Activated CD8-positive, alpha-beta memory T cell treated with anti-CD3 and anti-CD28 coated beads for 1 hour (primary cell): ENCODE measurements at places on chromosomes 13 and 19.

- no peak for DNase-seq
Observed at GRCh38 chr13:113129921-113130750, 7.5 kb downstream of the F10 start.

DNA sequence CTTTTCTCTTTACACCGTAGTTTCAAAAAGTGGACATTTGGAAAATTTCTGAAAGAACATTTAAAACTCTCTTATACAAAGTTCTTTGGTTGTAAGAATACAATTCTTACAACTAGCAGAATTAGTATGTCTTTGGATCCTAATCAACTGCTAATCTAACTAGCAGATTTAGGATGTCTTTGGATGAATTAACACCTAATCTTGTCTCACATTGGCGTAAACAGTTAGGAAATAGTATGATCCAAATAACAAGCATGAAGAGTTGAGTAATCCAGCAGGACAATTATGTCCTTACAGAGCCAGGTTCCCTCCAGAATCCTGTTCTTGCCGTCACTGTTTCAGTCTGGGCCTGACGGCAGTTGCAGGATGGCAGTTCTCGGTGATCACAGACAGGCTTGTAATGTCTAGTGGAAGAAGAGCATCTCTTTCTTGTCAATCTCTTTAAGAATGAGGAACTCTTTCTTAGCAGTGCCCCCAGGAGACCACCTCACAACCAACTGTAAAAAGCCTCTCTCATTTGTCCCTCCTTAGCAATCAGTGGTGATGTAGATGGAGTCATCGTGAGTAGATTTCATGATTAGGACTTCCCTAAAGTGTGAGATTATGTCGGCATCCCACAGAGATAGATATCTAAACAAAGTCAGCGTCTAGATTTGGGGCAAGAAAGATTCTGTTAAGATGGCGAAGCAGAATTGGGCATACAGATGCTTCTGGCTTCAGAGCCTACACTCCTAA lies 5.7 kb upstream of the TNFSF13B start:
- DNase-seq, result no peak

DNA sequence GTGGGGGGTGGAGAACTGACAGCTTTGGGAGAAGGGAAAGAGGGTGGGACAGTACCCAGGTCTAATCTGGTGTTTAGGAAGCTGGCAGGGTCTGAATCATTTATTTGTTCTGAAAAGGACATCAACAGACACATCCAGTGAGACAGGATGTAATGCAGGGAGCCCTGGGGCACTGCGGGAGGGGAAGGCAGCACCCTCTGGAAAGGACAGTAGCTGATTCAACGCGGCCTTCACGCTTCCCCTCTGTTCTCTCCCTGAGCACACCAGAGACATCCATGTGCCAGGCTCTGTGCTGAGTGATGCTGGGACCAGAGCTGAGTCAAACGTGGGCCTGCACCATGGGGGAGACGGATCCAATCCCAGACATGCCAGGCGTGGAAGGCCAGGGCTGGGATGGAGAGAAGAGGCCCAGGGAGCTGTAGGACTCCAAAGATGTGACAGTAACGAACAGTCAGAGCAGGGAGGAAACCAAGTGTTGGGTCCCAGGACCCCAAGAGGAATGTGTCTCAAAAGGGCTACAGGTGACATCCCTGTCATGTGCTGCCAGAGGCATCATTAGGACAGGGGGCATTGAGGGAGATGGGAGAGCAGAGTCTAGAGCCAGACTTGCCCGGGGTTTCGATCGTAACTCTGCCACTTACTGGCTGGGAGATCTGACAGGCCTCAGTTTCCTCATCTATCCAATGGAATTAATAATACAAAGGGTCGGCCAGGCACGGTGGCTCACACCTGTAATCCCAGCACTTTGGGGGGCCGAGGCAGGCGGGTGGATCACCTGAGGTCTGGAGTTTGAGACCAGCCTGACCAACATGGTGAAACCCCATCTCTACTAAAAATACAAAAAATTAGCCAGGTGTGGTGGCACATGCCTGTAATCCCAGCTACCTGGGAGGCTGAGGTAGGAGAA lies 1.7 kb downstream of the ETFB start:
- no peak for DNase-seq

GRCh38 chr19:16118489-16119033 lies 6.9 kb downstream of the RAB8A start:
- DNase-seq, result no peak

DNA sequence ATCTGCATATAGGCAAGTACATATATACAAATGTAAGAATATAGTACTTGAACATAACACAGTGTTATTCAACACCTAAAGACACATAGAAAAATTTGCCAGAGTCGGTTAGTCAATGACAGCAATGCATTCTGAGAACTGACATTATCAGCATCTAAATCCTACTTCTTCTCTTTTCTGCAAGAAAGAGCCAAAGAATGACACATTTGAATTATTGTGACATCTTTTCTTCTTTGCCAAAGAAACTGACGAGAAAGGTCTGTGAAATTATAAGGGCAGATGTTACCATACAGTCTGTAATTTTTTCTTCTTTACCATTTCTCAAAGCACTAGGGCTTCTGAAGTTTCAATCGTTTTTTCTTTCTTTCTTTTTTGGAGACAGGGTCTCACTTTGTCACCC lies 350.9 kb upstream of the NBEA start:
- no peak for DNase-seq

GRCh38 chr13:75760131-75761021 lies 124.2 kb downstream of the LMO7 start:
- DNase-seq, result no peak

DNA sequence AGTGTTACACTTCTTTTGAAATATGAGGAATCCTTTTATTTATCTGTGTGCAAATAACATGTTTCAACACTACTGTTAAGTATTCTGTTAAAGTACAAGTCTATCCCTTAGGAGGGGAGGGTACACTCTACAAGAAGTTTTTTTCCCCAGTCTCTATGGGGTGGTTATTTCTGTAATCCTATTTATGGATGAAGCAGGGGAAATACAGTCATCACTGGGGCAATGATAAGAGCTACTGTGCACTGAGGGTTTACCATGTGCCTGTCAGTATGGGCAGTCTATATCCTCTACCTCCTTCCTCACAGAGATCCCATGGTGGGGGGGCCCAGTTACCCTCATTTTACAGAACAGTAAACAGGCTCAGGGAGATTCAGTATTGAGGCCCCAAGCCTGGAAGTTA lies 16.6 kb upstream of the TRIM13 start:
- DNase-seq, result no peak

DNA sequence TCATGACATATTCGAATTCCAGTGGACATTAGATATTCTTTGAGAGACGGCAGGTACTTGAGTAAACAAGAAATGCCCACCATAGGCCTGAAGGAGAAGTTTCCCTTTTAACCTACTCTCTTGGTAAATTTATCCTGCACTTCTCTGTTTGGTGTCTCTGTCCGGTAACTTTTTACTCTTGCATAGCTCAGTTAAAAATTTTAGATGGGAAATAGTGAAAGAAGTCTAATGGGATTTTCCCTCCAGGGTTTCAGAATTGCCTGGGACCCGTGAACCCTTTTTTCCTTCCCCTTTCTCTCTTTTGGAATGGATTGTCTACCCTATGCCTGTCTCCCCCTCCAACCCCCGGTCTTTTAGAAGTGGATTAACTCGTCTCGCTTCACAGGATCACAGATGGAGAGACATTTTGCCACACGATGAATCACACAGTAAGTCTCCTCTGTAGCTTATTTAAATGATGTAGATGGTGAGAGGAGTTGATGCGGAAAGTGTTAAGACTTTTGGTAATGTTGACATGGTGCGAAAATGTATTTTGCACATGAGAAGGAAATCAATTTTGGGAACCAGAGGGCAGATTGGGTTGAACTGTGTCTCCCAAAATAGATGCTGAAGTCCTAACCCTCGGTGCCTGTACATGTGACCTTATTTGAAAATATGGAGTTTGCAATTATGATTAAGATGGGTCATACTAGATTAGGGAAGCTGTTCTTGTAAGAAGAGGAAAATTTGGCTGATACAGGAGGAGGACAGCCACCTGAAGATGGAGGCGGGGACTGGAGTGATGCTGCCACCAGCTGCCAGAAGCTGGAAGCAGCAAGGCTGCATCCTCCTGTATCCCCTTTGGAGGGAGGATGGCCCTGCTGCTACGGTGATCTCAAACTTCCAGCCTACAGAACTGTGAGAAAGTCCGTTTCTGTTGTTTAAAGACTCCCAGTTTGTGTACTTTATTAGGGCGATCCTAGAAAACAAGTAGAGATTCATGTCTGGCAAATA lies 711 bp upstream of the MIPEP start:
- no peak for DNase-seq

GRCh38 chr13:44293374-44293773 lies 80.2 kb upstream of the SERP2 start:
- DNase-seq, result no peak

DNA sequence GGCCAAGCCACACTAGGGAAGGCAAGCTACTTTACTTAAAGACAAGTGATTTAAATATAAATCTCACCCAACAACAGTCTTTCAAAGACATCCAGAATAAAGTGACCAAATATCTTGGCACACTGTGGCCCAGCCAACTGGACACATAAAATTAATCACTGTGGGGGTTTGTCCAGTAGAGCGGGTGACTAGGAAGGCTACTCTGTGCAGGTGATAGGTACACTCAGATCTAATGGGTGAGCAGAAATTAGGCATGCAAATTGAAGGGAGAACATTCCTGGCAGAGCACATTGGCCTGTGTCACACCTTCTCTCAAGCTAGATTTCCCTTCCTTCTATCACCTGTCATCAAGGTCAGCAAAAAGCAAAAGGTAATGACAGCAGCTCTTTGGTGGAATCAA lies 23.4 kb upstream of the CYSLTR2 start:
- no peak for DNase-seq

DNA sequence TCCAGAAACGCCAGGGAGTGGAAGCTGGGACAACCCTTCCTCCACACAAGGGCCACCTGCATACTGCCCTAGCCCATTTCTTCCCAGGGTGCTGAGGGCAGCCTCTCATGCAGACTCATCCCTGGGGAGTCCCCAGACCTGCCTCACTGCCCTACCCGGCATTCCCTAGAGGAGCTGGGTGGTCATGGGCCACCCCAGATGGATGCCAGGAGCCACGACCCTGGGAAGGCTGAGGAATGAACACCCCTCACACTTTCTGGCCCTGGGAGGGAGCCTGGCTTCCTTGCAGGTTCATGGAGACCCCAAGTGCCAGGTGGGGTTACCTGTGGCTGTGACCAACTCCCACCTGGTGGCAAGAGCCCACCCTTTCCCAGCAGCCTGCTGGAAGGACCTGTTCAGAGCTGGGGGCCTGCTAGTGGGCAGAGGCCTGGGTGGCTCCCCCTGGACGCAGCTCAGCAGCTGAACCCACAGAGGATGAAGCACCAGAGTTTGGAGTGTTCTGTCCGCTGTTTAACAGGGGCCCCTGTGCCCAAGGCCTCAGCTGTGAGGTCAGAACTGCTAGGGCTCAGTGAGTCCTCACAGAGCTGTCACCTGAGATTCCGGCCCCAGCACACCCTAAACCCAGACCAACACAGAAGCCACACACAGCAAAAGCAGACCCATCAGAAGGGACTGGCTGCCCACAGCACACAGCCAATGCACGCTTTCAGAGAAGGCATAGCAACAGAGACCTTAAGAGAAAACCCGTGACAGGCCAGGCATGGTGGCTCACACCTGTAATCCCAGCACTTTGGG lies 6.6 kb downstream of the ACP4 start:
- no peak for DNase-seq
